Putamen (tissue), 1 donor: ENCODE measurements at places on chromosomes 3 and 15.
A peak's percentile ranks its signal among the peaks of the same experiment; 100 is the strongest.

DNA sequence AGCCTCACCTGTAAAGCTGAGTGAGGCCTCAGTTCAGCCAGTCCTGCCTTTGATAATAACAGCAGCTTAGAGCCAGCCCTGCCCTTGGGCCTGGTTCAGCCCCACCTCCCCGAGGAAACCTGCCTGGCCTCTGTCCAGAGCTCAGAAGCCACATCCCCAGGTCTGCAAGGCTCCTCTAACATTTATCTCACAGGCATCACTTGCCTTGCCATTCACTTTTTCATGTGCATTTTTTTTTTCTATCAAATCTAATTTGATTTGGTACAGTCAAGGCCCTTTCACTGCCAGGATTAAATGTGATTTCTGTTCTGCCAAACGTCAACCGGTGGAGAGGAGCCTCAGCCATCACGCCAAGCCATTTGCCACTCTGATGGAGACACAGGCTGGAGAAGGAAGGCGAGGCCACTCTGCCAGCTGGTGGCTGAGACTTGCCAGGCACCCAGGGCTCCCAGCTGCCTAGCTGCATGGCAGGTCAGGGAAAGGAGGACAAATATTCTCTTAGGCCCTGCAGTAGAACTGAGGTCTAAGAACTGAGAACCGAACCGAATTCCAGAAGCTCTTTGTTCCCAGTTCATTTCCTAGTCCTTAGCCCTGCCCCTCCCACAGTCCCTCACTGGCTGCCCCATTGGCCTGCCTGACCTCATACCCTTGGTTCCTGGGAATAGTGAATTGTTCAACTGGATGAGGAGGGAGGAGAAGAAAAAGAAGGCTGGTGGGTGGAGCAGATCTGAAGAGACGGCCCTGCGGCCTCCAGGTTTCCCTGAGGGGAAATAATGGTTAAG, 76.4 kb downstream of the SPSB4 start:
- no peak for DNase-seq

GRCh38 chr3:134351427-134351826, 22.8 kb downstream of the AMOTL2 start:
- no peak for DNase-seq

DNA sequence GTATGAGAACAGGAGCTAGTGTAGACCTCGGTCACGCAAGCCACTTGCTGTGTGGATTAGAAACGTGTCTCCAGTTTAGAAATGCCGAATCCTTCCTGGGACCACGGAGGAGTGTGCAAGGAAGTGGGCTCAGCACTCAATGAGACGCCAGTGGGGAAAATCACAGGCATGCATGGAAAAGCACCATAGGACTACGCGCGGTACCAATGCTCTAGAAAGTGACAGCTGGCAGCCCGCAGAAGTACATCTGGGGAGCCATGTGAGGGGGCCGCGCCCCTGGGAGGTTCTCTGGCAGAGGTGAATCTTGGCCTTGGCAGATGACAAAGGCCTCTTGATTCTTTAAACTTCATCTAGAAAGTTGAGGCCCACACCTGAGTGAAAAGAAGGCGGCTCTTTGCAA, 99.3 kb downstream of the LRRK1 start:
- DNase-seq = no peak

DNA sequence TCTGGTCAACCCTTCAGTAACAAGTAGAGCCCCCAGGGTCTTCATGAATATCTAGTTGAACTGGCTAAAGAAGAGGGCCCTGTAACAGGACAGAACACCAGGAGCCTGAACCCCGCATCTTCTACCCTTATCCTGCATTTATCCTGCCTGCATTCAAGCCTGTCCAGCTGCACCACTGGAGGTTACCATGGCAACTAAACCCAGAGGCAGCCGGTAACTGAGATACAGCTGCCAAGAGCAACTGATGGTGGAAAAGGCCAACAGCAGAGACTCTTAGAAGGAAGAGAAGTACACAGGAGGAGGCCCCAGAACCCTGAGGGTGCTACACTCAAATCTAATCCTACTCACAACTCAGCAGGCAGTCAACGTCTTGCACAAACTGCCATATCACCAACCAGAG, 3.7 kb upstream of the PRKAR2A start:
- DNase-seq = no peak

- DNase-seq = no peak
Observed at GRCh38 chr3:100698736-100699135, 10.6 kb upstream of the TFG start.

DNA sequence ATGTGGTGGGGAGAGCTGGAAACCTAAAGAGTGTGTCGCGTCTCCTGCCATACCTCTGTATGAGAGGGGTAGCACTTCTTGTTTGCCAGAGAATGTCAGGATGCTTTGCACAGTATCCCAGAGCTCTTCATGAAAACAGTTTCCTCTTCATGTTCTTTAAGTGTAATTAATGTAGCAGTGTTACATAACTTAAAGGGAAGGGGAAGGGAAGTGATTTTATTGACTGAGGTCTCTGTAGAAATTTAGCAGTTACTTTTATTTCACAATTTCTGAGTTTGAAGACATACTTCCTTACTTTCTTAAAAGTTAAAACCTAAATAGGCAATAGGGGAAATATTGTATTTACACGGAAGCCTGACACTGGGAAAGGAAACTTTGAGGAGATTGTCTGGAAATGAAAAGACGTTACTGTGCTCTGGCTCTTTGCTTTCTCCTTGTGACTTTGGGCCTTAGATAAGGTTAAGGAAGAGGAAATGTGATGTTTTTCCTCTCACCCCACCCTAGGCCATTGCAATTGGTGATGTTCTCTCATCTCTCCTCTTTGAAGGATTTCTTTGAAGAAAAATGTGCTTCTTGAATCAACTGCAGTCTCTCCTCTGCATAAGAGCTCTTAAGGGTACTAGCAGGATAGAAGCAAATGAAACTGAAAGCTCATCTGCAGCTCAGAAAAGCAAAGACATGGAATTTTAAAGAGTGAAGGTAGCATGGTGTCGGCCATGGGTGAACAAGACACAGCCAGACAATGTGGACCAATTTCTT, 6.0 kb downstream of the NXPE3 start:
- no peak for DNase-seq

DNA sequence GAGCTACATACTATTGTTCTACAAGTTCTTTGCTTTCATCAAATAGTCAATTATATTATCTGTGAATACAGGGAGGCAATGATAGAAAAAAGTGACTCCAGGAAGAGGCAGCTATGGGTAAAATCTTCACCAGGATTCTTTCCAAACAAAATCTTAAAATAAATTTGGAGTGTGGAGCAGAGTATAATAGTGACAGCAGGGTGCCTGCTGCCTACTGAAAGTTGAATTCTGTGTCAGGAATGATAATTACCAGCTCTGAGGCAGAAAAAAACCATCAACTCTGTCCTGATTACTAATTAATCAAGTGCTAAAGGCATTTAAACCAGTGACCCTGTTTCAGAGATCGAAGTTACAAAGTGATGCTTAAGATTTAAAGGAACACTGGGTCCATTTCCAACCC, 148.0 kb downstream of the DIPK2A start:
- peak; percentile 40 for DNase-seq

GRCh38 chr3:49410066-49410845, 1.5 kb downstream of the RHOA start:
- no peak for DNase-seq

DNA sequence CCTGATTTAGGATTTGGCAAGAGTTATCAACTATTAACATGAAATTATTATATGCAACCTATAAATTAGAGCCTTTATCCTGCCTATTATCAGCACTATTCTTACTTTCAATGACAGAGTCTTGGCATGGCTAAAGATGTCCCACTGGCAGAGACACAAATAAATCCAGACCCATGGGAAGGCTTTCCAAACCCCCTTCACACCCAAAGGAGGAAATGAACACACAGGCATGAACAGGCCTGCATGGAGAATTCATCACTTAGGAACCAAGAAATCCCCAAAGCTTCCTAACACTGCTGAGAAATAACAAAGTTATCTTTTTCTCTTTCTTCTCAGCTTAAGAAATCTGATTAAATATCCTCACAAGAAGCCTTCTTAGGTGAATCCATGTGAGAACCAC, 213.9 kb downstream of the OCA2 start:
- DNase-seq = no peak

DNA sequence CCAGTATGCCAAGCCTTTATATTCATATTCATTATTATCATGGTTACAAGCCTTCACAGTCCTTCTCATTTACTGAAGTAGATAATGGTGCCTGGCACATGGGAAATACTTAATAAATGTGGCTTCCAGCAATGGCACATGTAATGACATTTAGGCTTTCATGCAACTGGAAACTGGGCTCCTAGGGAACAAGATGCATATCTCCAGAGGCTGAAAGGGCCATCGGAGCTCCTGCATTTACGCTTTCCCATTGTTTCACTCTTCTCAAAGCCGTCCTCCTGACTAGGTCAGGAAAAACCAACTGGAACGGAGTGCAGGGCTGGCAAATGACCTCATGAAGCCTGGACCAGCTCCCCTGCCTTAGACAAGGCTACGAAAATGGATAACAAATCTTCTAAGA, 474.9 kb downstream of the MAGI1 start:
- no peak for DNase-seq

DNA sequence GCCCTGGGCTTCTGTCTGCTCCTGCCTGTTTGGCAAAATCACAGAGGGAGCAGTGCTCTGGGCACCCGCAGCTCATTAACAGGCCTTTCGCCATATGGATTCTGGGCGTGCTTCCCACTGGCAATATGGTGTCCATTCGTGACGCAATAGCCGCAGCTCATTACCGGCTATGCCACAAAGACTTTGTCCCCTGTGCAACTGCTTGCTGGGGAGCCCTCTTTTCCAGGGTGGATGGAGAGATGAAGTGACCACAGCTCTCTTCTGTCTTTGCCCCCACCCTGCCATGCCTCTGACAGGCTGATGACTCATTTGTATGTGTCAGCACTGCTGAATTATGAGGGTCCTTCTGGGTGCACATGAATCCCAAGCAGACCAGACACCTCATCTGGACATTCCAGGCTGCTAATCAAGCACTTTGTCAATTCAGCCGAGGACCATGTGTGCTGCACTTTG, 214.3 kb upstream of the FEZF2 start:
- DNase-seq = no peak

GRCh38 chr3:113040231-113040630, 49.4 kb downstream of the GTPBP8 start:
- no peak for DNase-seq

- no peak for DNase-seq
Observed at GRCh38 chr3:39531066-39531465, 63.6 kb downstream of the MOBP start.

DNA sequence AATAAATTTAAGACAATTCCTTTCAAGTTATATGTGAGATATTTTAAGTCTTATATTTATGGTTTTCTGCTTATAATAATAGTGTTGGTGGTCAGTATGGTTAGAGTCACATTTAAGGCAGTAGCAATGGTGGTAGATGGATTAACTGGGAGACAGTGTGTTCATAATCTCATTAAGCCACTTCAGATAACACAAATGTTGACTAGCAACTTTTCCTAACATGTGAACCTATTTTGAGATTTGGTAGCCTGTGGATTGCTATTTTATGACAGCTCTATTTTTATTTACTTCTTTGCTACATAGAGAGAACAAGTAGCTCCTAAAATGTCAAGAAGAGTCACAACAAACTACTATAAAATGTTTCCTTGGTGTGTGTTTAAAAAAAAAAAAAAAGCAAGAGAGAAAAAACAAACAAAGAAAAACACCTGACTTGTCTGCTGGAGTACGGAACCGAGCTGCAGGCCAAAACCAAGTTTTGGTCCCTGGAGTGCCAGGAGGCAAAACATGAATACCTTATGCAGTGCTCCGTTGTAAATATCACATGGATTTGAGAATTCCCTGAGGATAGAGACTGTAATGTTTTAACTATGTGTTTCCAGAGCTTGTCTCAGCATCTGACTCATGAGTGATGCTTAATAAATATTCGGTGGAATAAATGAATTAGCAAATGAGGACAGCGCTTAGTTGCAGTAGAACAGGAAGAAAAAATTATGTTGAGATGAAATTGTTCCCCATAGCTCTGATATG, 457.1 kb upstream of the ROBO2 start:
- DNase-seq = no peak

DNA sequence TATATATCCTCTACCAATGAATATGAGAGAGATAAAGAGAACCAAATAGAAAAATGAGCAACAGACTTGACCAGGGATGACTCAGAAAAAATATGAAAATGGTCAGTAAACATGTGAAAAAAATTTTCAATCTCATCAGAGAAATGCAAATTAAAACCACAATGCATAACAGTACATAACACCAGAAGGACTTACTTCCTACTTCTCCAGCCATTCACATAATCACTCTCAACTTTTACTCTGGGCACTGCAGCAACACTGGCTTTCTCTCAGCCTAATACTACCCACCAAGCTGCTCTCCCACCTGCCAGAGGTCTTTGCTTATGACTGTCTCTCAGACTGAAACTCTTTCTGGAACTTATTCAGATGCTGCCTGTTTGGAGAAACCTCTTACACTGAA, 49.4 kb downstream of the DPH6 start:
- DNase-seq = no peak

DNA sequence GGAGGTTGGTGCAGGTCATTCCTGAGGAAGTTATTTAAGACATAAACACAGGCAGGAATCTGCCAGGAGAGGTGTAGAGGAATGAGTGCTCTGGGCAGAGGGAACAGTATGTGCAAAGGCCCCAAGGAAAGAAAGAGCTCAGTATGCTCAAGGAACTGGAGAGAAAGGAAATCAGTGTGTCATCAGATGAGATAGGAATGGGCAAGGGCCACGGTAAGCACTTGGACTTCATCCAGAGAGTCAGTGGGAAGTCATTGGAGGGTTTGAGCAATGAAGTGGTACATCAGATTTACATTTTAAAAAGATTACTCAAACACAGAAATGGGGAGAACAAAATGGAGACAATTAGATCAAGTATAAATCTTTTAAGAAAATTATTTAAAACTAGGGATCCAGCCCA, 272.2 kb downstream of the ADAMTSL3 start:
- DNase-seq = no peak

GRCh38 chr3:145704020-145704419, 457.0 kb downstream of the PLOD2 start:
- no peak for DNase-seq

DNA sequence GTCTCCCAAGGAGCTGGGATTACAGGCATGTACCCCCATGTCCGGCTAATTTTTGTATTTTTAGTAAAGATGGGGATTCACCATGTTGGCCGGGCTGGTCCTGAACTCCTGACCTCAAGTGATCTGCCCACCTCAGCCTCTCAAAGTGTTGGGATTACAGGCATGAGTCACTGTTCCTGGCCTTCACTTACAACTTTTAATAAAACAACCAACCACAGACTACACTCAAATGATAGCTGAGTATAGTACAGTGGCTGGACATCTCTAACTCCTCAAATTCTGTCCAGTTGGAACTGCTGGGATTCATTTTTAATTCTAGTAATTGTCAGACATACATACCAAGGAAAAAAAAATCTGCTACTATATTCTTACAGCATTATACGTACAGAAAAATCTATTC, 71.0 kb downstream of the PBRM1 start:
- no peak for DNase-seq

GRCh38 chr3:44240061-44240460, 1.6 kb upstream of the TOPAZ1 start:
- no peak for DNase-seq

GRCh38 chr3:5806192-5806591, 618.7 kb downstream of the EDEM1 start:
- no peak for DNase-seq
